ENCODE measurements at places on chromosomes 2 and 18.

DNA sequence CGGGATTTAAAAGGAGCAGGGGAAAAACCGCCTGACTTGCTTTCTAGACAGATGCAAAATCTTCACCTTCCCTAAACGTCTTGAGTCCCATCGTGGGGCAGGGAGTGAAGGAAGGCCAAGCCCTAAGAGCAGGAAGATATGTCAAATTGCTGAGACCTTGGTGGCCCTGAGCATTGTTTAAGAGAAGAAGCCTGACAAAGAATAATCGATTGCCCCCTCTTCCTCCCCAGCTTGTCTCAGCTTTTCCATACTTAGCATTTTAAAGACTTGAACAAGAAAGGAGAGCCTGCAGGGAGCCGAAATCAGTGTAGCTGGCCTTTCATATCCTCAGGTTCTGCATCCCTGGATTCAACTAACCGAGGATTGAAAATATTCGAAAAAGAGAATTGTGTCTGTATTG is 157.6 kb upstream of the DLX2 start:
- DNase-seq: no peak

GRCh38 chr2:45944074-45944473 is 292.6 kb downstream of the PRKCE start:
- DNase-seq: no peak

DNA sequence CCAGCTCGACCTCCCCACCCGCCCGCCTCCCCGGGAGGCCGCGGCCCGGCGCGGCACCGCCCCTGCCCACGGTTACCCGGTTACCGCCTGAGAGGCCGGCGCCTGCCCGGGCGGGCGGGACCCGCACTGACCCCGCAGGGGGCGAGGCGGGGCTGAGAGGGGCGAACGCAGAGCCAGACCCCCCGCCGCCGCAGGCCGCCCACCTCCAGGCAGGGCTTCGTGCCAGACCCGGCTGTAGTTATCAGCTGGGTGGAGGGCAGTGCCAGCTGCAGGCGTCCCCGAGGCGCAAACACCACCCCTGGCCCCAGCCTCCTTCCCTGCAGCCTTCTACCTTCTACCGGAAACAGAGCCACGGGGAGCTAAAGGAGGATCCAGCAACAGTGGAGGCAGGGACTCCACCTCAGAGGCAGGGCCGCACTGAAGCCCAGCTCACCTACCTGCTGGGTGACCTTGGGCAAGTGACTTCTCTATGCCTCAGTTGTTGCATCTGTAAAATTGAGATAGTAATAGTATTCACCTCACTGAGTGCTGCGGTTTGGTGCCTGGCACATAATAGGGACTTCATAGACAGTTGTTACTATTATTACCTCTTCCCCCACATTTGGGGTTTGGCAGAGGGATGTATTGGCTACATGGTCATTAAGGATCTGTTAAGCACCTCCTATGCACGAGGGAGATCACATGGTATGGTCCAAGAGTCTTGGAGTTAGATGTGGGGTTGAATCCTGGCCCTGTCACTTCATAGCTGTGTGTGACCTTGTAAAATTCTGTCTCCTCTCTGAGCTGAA is 231.6 kb upstream of the SMAD2 start:
- no peak for DNase-seq

GRCh38 chr18:11587846-11588245 is 21.6 kb upstream of the SLC35G4 start:
- no peak for DNase-seq

DNA sequence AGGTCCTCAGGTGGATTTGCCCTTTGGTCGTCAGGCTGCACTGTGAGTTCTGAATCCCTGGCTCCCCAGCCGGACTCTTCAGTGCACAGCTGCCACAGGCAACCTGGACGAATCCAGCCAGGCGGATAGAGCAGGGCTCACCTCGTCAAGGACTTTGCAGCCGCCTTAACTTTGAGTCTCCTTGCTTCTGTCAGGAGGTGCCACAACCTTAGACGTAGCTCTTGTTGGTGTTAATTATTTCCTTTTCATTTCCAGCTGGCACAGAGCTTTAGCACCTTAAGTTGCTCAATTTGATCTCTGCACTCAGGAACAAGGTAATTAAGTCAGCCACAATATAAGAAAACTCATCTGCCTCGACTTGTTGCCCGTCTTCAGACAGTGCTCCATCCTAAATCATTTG is 17.7 kb downstream of the SMIM21 start:
- DNase-seq: no peak

DNA sequence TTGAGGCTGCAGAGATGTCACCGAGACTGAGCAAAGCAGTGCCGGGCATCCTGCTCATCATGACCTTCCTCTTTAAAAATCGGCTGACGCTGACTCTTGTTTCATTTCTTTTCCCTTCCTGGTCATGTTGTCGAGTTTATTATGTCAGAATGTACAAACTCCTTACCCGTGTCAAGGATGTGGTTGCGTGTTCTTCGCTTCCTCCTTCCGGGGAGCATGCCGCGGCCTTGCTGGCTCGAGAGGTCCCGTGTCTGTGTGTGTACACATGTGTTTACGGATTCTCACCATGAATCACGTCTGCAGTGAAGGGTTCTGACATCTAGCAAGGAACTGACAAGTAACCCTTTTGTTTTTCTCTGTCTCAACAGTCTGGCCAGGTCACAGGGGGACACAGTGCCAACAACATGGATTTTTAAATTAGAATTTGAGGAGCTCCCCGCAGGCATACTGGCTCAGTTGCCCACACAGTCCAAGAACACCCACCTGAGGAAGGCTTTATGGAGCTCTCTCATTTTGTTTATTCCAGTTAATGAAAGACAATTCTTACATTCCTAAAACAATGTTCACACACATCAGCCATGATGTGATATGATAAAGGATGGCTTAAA is 60.2 kb downstream of the MYT1L start:
- no peak for DNase-seq

DNA sequence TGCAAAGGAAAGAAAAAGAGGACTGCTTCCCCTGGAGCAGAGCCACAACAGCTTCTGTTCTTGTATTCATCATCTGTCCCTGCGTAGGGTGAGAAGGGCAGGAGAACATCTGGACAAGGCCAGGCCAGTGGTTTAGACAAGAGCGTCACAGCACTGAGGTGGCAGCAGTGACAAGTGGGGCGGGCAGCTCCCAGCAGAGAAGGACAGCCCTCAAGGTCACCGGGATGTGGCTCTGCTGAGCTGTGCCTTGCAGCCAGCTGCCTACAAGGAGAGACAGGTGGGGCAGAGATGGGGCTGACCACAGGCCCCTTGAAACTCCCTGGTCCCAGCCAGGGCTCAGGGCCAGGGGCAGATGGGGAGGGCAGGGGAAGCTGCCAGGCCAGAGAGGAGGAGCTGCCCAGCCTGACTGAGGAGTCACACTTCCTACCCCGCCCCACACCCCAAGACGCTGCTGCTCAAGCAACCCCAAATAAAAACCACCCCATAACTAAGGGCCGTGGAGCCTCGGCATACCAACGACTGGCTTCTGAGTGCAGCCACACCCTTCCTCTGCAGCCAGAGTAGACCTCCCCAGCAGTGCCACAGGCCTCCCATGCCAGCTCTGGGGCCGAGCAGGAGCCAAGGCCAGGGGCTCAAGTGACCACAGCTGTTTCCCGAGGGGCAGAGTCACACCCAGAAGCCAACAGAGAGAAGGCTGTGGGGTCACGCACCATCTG is 5.4 kb downstream of the RAB11FIP5 start:
- no peak for DNase-seq

DNA sequence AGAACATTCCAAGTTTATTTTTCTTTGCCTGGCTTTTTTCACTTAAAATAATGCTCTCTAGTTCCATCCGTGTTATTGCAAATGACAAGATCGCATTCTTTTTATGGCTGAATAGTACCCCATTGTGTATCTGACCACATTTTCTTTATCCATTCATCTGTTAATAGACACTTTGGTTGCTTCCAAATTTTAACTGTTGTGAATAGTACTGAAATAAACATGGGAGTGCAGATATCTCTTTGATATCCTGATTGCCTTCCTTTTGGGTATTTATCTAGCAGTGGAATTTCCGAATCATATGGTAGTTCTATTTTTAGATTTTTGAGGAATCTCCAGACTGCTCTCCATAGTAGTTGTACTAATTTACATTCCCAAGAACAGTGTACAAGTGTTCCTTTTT is 230.5 kb downstream of the FIGN start:
- no peak for DNase-seq

Measured in CD14-positive monocyte (primary cell).